ENCODE measurements at places on chromosomes 7 and 10. TPM values are rescaled to one million over a fixed set of nuclear protein-coding genes. Genes with fewer than 3 reads are reported as not detected.

- DNase-seq = no peak
Observed at GRCh38 chr10:67011981-67012380, 86.1 kb downstream of the LRRTM3 start.

- no peak for DNase-seq
Observed at GRCh38 chr7:22720791-22721786, 5.9 kb upstream of the IL6 start.

DNA sequence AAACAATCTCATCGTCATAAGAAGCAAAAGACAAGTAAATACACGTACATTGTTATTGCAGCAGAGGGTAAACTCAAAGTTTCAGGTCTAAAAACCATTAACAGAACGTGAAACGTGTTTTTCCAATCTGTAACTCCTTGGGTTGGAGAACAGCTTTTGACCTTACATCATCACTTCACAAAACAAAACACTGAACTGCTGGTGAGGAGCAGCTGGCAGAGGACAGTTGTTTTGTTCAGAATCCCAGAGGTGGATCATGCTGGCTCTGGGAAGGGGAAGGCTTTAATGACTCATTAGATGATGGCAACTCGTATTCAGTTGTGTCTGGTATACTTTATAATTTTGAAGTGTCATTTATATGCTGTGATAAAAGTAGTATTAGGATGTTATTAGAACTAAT lies 923.0 kb upstream of the CELF2 start:
- no peak for DNase-seq

- no peak for DNase-seq
Observed at GRCh38 chr10:80540136-80540535, 2.4 kb downstream of the SH2D4B start.

DNA sequence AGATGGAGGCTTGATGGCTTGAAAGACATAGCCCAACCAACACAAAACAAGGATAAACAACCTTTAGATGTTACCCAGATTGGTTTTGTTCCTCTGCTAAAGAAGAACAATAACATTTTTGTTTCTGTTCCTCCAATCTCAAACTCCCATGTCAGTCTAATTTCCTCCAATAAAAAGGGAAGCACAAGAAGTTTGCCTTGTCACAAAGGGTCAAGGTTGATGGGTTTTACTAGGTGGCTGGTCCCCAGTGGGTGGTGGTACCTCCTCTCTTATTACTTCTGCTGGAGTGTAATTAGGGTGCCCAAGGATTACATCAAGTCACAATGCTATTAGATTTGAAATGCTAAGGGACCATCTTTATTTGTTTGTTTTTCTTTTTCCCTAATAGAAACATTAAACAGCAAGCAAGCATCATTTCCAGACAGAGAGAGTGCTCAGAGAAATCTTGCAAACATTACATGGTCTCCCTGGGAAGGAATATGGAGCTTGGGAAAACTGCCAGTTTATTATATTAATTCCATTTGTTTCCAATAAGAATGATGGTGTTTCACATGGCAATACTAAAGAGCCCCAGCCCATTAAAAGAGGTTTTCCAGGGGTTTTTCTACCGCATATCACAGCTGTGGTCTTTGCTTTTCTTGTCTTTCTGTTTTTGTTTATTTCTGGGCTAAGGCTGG lies 78.3 kb upstream of the AOAH start:
- DNase-seq = no peak

Gene MOSPD3
- total RNA-seq = 13.4 TPM

DNA sequence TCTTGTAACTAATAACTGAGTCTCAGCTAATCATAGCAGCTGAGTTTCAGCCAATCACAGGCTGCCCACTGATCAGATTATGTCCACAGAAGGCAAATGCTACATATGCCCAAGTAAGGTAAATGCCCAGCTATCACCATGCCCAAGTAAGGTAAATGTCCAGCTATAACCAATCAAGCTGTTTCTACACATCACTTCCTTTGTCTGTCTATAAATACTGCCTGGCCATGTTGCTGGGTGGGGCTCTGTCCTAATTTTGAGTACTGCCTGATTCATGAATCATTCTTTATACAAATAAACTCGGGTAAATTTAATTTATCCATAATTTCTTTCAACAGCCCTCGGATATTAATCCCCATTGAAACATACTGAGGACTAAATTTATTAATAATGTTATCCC lies 312.4 kb downstream of the CACNA2D1 start:
- DNase-seq = no peak

DNA sequence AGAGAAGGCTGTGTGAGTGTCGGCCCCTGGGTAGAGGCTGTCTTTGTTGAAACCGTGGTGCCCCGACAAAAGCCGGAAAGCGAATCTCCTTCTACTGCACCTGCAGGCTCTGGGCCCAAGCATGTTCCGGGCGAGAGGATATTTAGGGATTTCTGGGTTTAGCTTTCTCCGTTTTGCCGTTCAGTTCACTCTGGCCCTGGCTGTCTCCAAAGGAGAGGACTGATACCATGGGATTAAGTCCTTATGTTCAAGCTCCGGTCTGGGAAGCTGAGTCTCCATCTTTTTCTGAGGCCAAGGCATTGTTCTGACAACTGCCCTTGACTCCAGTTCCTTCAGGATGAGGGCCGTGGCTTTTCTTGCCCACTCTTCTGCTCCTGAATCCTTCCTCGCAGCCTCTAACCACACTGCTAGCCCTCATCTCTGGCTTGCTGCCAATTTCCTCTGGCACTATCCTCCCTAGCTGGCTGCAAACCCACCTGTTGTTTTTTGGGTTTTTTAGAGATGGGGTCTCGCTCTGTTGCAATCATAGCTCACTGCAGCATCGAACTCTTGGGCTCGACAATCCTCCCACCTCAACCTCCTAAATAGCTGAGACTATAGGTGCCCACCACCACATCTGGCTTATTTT lies 206.8 kb downstream of the SKIDA1 start:
- DNase-seq = no peak

- DNase-seq = no peak
Observed at GRCh38 chr7:9453521-9453920, 1020.1 kb downstream of the NXPH1 start.

Gene WDFY4
- 0.58 TPM for total RNA-seq

DNA sequence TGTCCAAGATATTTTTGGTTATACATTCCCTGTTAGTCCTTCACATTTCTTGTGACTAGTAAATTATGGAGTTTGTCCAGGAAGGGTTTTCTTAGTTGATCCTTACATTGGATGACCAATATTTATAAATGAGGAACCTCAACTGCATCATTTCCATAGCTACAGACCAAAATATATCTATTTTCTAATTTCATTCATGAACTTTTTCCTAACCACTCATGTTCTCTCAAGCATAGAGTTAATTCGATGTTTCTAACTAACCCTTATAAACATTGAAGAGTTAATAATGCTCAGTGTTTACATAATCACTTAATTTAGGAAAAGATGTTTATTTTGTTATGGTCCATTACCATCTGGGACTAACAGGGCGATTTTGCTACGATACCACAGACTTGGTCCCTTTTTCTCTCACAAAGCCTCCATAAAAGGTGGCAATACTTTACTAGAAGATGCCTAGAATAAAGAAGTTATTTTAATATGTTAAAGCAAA lies 591.0 kb downstream of the MAGI2 start:
- no peak for DNase-seq

DNA sequence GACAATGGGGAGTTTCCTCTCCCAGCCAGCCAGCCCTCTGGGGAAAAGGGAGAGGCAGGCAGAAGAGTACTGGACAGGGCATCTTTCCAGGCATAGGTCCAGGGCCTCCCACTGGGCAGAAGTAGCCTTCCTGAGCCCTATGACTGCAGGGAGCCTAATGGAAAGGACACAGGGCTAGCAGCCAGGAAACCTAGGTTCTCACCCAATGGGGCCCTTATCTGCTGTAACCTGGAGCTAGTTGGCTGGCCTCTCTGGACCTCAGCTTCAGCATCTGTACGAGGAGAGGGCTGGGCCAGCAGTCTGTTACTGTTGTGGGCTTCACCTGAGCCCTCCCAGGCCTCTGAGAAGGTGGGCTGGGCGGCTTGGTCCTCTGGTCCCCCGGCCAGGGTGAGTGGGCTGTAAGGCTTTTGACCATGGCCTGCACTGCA lies 22.4 kb downstream of the LDB3 start:
- no peak for DNase-seq

DNA sequence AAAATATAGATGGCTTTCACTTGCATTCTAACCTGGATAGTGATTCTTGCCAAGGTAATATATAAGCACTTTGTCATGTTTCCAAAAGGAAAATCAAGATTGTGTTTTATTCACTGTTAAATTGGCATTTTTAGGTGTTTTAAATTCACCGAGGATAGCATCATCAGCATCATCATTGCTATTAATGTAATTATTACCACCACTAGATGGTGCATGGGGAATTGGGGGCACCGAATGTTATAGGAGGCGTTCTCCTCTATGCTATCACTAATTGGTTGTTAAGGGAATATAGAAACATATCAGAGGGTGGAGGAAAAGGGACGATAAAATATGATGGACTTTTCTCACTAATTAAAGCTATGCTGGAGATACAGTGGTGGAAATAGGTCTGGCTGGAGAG lies 95.5 kb downstream of the CELF2 start:
- no peak for DNase-seq

GRCh38 chr7:74482629-74483401 lies 29.1 kb downstream of the GTF2IRD1 start:
- DNase-seq = no peak

Measured in activated T-cell treated with anti-CD3 and anti-CD28 coated beads, Interleukin-2, amount 50 U/mL, for 72 hours (primary cell).